ENCODE measurements at places on chromosomes 13 and 19.

DNA sequence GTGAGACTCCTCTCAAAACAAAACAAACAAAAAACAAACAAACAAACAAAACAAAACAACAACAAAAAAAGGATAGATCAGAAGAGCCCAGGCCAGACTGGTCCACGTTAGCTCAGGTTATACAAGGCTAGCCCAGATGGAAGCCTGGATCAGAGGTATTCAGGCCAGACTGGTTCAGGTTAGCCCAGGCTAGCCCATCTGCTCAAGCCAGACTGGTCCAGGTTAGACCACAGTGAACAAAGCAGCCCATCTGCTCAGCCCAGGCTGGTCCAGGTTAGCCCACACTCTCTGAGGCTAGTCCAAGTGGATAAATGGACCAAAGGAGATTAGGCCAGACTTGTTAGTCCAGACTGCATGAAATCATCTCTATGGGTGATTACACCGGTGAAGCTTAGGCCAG, 41.2 kb downstream of the CCL25 start:
- DNase-seq, result no peak

DNA sequence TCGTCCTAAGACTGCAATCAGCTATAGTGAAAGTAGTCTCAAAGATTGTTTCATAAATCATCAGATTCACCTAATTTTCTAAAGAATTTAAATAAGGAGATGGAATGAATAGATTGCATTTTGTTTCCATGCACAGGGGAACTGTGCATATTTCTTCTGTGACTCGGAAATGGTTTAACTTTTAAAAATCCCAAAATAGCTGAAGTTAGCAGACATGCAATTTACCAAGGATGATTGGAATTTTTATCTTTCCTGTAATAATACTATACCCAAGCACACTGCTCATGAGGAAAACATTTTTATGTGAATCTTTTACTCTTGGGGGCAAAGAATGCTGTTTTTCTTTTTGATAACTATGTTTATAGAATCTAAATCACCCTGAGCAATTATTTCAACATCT, 15.0 kb upstream of the LMO7 start:
- DNase-seq, result no peak

GRCh38 chr19:7685546-7686445, 5.2 kb downstream of the TRAPPC5 start:
- no peak for DNase-seq

DNA sequence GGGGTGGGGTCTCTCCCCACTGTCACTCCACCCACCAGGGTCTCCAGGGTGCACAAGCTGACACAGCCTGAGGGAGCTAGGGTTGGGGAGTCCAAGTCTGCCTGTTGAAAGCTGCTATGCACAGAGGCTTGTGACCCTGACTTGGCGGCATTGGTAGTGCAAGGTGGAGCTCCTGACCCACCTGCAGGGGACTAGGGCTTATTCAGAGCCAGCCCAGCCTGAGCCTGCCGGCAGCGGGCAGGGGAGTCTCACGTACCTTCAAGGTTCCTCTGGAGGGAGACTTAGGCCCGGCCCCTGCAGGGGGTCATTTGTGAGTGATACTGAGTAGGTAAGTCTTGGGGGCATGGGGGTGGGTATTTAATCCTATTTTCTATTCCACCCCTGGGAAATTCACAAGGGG, 4.7 kb downstream of the KCTD15 start:
- no peak for DNase-seq

GRCh38 chr13:106110241-106110855, 425.1 kb downstream of the EFNB2 start:
- no peak for DNase-seq

- DNase-seq, result no peak
Observed at GRCh38 chr13:44022196-44022595, 142.5 kb downstream of the LACC1 start.

DNA sequence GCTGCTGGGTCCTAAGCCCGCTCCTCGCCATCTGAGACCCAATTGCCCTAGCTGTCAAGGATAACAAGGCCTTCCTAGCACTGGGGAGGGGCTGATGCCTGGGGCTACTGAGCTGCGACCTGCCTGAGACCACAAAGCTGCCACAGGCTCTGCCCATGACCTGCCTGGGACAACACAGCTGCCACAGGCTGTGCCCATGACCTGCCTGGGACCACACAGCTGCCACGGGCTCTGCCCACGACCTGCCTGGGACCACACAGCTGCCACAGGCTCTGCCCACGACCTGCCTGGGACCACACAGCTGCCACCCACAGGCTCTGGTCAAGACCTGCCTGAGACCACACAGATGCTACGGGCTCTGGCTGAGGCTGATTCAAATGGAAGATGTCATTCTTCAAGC, 54.8 kb downstream of the EPS15L1 start:
- DNase-seq, result no peak

DNA sequence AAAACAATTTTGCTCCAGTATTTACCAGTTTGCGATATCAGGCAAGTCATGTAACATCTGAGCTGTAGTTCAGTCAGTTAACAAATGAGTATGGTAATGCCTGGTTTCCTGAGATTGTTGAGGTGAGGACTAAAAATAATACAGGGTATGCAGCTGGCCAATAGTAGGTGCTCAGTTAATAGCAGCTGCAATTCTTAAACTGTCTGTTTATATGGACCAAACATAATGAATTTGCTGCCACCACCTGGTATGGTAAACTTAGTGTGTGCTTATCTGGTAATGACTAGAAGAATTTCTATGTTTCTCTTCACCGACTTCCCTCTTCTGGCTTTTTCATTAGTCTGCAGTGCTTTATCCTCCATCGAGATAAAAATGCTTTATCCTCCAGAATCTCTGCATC, 9.1 kb downstream of the ZMYM2 start:
- DNase-seq, result no peak

DNA sequence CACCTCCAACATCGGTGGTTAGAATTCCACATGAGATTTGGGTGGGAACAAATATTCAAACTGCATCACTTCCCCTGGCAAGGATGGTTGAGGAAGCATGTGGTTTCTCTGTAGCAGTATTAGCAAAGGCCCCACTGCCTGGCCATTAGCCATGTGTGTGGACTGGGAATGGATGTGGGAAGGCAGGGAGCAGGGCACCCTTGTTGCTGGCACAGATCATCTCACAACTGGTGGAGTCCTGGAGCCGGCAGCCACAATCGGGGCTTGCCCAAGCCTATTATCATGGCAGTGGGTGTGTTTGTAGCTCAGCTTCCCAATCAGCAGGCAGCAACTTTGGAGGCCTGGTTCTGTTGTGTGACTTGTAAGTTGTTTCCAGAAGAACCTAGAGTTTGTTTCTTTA, 391.9 kb downstream of the DLEU7 start:
- DNase-seq, result no peak

DNA sequence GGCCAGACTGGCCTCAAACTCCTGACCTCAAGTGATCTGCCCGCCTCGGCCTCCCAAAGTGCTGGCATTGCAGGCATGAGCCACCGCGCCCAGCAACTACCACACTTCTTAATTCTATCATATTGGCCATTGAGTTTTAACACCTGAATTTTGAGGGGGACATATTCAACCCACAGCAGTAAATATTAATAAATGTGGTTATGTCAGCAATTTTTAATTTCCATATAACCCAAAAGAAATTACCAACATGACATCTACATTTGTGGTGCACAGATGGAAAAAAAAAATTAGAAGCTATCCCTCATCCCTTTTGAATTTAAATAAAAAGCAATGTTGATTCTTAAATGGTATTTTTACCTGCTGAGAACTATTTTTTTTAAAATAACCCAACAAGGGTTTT, 88.7 kb downstream of the SLITRK6 start:
- DNase-seq, result no peak
